ENCODE measurements at places on chromosomes 5 and 9. TPM values are rescaled to one million over a fixed set of nuclear protein-coding genes. Genes with fewer than 3 reads are reported as not detected.

GRCh38 chr5:14917719-14918118, 46.1 kb upstream of the ANKH start:
- no peak for DNase-seq

Gene C1QTNF2
- polyA plus RNA-seq, result 0.32 TPM

DNA sequence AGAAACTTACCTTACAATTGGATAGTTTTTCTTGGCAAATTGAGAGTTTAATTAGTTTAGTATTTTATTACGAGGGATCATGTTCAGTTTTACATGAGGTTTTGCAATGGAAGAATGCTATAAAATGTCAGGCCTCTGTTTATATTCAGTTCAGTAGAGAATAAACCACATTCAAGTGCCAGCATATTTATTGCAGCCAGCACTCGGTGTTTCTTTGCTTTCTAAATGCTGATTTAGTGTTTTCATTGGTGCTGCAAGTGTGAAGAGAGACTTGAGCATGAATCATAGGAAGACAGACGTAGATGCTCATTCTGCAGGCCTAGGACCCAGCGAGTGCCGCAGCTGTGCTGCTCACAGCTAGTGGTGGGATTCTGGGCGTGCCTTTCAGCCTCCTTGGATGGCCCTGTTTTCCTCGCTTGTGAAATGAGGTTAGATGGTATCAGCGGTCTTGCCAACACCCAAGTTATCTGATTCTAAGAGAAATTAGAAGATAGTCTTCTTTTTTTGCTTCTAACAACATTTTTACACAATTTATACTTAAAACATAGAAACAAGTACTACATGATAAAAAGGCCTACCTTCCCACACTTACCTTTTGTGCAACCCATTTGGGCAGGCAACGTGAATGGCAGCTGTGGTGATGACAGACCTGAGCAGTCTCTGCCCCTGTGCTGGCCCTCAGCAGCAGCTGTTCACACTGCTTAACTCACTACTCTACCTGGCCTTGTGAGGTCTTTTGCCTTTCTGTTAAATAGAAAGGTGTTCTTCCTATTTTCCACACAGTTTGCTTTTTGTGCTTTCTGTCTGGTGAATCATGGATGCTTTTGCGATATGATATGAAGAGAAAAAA, 26.8 kb upstream of the TNFAIP8 start:
- DNase-seq, result no peak

GRCh38 chr5:77751328-77752023, 24.7 kb downstream of the TBCA start:
- no peak for DNase-seq

- peak; percentile 92 for DNase-seq
Observed at GRCh38 chr9:100426530-100427365, at the start of gene MSANTD3. TSS of gene MSANTD3 (plus strand) at chr9:100427143. CDS start at chr9:100441939, 14,796 bp downstream.

DNA sequence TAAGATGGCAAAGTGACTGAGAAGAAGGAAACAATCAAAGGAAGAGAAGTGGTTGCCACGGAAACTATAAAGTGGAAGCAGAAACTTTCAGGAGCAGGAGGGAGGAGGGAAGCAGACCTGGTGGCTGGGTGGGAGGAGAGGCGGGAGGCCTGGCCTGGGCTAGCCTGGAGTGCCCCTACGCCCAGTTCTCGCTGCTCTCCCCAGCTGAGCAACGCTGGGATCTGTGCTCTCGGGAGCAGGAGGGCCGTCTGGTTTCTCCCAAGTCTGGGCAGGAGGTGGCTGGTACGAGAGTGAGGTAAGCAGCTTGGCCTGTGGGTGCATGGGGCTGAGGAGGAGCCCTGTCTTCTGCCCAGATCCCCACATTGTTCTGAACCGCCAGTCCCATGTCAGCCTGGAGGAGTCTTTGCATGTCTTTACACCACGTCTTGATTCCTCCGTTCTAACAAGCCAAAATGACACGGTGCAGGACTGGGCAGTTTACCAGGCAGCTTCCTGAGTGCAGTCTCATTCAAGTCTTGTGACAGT, 15.0 kb upstream of the DAB2IP start:
- DNase-seq, result no peak

- DNase-seq, result no peak
Observed at GRCh38 chr5:32222723-32223470, 48.8 kb upstream of the GOLPH3 start.

Gene TAF1L
- polyA plus RNA-seq, result not detected

GRCh38 chr9:7171396-7172153, 413.8 kb downstream of the KDM4C start:
- DNase-seq, result no peak

GRCh38 chr5:42235837-42236236, 187.4 kb upstream of the GHR start:
- DNase-seq, result no peak

DNA sequence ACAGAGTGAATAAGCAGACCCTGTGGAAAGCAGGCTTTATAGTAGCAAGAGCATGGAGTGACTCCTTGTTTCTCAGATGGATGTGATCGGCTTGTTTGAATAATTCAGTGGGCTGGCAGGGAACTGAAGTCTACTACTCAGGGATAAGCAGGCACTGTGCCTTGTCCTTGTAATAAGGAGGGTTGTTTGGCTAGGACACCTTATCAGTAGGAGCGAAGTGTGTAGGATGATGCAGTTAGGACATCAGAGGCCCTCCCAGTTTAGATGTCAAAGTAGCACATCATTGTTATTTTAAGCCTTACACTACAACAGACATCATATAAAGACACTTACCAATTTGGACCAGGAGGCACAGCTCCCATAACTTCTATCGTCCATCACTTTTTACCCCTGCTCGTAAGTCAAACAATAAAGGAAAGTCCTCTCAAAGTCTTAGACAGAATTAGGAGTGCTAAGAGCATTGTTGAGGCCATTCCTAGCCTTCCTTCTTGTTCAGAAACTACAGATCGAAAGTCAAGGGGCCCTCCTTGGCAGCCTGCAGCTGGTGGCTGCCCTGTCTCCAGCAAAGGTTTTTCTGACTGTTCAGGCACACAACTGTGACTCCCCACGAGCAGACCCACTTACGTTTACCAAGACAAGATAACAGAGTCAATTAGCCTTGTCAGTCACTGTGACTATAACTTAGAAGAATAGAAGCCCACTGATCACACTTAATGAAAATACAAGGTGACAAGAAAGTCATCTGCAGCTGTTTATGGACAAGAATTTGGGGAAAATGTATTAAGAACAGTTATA, 218.6 kb downstream of the SNX18 start:
- DNase-seq, result no peak

Gene NUTM2F
- polyA plus RNA-seq, result not detected

- no peak for DNase-seq
Observed at GRCh38 chr5:31377274-31377946, 154.5 kb downstream of the DROSHA start.

Gene FGF18
- 0.33 TPM for polyA plus RNA-seq

DNA sequence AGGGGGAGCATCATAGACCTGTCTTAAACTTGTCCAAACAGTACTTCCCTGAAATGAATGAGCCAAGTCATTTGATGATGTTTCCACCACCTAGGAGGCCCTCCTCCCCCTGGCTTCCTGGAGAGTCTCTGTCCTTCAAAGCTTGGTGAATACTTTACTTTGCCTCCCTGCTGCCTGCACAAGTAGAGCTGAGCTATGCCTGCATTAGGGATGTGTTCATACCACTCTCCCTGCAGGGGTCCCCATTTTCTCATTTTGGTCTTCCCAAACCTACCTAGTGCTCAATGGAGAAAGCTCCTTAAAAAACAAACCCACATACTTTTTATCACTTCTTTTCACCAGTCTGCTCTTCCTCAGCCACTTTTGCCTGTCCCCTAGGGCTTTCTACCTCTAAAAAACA, 7.7 kb downstream of the CCNI2 start:
- no peak for DNase-seq

Gene PRDM9
- polyA plus RNA-seq, result not detected

Gene PCA3
- not detected for polyA plus RNA-seq

GRCh38 chr5:123093111-123093600, 4.1 kb downstream of the PRDM6 start:
- no peak for DNase-seq

Gene TSLP
- polyA plus RNA-seq, result 0.41 TPM

Gene RMI1
- polyA plus RNA-seq, result 6.9 TPM

DNA sequence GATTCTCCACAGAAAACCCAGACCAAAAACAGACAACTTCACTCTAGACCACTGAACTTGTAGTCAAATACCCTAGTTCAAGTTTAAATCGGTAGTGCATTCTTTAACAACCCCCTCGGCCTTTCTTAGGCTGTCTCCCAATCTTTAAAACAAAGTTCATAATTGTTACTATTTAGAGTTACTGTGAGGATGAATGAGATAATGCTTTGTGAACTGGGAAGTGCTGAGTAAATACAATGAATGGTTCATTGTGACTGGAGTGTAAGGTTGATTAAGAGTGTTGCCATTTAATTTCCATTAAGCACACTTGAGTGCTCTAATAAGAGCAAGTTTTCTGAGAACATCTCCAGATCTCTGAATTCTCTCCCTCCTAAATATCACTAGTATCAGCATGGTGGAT, 228.8 kb upstream of the PIK3R1 start:
- DNase-seq, result no peak

DNA sequence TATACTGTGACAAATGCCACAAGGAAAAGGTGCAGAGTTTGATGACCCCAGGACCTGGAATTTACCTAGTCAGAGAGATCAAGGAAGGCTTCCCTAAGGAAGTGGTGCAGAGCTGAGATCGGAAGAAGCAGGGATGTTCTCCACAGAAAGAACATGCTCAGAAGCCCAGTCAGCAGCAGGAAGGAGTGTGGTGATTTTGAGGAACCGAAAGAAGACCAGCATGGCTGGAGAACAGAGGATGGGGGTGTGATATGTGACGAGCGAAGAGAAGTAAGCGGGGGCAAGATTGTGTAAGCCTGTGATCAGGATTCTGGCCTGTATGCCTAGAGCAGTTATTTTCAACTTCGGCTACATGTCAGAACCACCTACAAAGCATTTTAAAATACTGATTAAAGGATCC, 18.7 kb upstream of the PIK3R1 start:
- DNase-seq, result no peak

Gene PCDHB14
- 0.27 TPM for polyA plus RNA-seq

GRCh38 chr5:118533156-118533555, 455.2 kb downstream of the DTWD2 start:
- no peak for DNase-seq

Gene SLC22A4
- polyA plus RNA-seq, result 1.7 TPM

GRCh38 chr5:133953568-133954145, 14.8 kb downstream of the C5orf15 start:
- DNase-seq, result no peak

GRCh38 chr9:4986783-4987182, 1.7 kb downstream of the JAK2 start:
- no peak for DNase-seq

DNA sequence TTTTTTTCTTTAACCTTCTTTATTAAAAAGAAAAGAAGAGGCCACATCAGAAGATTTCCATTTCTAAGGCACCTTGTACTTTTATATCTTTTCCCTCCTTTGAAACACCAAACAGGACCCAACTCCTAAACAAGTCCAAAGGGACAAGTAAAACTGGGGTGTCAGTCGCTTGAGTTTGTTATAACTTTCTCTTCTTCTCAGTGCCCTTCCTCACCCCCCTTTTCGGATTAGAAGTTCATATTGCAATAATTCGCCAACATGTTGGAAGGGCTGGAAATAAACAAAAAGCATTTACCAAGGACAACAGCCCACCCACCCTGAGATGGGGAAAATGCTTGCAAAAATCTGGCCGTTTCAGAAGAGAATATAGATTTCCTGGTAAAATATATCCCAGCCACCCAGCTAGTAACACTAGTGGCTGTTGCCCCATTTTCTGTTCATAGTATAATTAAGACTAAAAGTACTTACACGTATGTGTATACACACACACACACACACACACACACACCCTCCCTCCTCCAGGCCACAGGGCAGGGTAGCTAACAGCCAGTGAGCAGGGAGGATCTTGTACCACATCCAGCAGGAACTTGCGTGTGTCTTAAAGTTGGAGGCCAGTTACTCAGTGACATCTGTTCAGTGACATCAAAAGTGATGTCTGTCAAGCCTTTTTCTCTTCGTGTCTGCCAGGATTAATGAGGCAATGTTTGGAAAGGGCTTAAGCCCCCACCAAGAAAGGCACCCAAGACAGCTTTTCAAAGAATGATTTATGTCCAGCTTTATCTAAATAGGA, 149.1 kb upstream of the KLF4 start:
- no peak for DNase-seq

- no peak for DNase-seq
Observed at GRCh38 chr9:124164811-124165210, 92.9 kb upstream of the NEK6 start.

GRCh38 chr9:114299286-114300152, 23.4 kb upstream of the ORM1 start:
- peak; percentile 39 for DNase-seq

Gene CDH9
- polyA plus RNA-seq, result not detected

DNA sequence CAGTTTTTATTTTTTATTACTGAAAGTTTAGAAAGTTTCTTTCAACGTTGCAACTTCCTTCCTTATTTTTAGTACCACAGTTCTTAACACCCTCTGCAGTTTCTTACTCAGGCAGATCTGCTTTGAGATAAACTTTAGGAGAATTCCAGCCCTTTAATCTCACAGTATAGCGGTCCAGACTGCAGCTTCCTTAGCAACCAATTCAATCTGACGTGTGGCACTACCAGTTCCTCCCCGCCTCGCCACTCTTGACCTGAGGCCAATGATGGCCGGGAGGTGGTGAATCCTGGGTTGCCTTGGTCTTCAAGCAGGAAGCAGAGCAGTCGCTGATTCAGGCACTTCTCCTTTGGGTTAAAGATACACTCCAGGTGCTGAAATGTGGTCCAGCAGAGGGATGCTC, 334.3 kb upstream of the TRPC7 start:
- DNase-seq, result no peak

GRCh38 chr5:137629646-137630045, 106.2 kb downstream of the KLHL3 start:
- no peak for DNase-seq

Gene ACSL6
- 1.3 TPM for polyA plus RNA-seq

DNA sequence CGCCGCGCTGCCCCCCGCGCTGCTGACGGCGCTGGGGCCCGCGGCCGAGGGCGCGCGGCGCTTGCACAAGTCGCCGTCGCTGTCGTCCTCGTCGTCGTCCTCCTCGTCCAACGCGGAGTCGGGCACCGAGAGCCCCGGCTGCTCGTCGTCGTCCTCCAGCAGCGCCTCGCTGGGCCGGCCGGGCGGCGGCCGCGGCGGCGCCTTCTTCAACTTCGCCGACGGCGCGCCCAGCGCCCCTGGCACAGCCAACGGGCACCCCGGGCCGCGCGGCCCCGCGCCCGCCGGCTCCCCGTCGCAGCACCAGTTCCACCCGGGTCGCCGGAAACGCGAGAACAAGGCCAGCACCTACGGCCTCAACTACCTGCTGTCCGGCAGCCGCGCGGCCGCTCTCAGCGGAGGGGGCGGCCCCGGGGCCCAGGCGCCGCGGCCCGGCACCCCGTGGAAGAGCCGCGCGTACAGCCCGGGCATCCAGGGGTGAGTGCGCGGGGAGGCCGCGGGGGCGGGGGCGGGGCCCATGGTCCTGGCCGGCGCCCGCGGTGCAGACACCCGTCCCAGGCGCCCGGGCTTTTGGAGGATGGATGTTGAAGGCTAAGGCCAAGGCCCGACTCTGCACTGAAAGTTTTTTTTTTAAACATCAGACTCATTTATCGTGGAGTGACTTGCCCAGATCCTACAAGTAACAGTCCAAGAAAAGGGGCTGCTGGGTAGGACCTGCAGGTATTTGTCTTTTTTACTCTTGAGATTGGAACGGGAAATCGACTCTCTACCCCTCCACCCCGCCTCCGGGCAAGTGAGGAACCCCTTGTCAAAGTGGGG, 1.2 kb downstream of the TENT4A start:
- peak; percentile 91 for DNase-seq
